ENCODE measurements at places on chromosomes 1 and 21.

GRCh38 chr1:98398092-98398491 is 263.4 kb upstream of the SNX7 start:
- DNase-seq: no peak

DNA sequence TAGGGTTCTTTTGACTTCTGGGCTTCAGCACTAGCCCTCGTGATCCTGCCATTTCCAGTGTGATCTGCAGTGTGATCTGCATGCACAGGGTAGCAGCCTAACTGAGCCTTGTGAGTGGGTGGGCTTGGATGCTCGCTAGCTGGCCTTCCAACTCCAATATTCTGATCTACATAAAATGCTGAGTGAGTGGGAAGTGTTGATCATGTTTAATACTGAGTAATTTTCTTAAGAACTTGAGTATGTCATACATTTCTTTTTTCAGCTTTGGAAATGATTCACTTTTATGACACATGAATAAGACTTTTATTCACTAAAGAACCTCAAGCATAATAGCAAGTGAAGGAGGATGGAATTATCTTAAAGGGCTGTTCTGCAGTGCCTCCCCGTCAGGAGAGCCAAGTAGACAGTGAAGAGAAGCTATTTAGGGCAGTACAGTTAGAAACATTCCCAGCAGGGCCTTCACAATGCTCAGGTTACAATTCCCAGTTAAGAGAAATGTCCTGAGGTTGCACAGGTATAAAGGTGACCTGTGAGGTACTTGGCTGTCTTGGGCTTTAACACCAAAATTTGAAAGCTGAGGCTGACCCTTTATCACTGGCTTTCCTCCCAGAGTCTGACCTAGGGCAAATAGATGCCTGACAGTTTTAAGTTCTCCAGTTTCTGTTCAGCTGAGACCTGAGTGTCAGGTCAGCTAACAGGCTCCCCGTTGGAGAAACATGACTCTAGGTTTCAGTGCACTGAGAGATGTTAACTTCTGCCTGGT is 29.1 kb upstream of the LRRC8C start:
- DNase-seq: no peak

DNA sequence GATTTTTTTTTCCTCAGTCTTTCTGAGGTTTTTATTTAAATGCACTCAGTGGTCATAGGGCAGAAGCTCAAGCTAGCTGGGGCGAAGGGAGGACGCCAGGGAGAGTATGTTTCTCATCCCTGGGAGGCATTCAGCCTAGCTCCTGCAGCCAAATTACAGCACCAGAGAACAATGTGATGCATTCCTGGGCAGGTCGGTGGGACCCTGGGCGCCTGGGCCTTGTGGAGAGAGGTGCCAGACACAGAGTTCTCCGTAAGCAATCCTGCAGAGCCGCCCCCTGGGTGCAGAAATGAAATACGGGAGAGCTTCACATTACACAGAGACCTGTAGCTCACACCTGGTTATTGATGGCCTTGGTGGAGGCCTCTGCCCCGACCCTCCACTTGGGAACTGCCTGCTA is 15.5 kb downstream of the WNT2B start:
- no peak for DNase-seq

DNA sequence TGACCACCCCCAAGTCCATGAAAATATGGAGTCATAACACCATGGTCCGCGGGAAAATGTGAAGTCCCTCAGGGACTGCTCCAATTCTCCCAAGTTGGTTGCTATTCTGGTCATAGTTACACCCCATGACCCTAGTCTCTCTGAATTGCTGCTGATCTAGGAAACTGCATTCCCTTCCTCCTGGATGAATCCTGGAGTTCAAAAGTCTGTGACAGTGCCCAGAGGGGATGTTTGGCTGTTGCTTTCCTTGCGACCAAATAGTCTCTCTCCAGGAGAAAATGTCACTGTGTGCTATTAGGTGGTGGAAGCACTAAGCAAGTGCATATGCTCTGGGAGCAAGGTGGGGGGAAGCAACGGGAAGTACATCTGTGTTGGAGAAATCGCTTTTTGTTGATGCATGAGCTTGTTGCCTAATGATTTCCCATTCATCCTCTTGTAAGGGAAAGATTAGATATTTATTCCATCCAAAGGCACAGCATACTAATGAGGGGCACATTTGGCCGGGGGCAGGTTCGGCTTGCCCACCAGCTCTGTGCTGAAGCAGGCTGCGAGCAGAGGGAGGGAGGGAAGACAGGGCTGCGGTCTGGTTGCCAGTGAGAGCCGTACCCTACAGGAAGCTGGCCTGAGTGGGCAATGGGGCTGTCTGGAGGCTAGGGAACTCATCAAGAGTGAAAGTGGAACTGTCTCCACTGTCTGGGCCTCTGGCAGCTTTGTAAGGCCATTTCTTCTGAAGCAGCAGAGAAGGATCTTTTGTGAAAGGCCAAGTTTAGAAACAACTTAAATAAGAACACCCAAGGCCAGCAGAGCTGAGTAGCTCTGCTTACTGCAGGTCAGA is 27.2 kb downstream of the SYT6 start:
- no peak for DNase-seq

- no peak for DNase-seq
Observed at GRCh38 chr1:183274836-183275235, 88.8 kb downstream of the LAMC2 start.

Data from stimulated activated CD4-positive, alpha-beta T cell treated with anti-CD3 and anti-CD28 coated beads, Interleukin-1b, Interleukin-23, amount 100 ng/mL, for 1 hour (primary cell).